Stimulated activated CD8-positive, alpha-beta memory T cell treated with anti-CD3 and anti-CD28 coated beads, Interleukin-4, amount 100 ng/mL, for 1 hour (primary cell): ENCODE measurements at places on chromosomes 4 and X.
A peak's percentile ranks its signal among the peaks of the same experiment; 100 is the strongest.

DNA sequence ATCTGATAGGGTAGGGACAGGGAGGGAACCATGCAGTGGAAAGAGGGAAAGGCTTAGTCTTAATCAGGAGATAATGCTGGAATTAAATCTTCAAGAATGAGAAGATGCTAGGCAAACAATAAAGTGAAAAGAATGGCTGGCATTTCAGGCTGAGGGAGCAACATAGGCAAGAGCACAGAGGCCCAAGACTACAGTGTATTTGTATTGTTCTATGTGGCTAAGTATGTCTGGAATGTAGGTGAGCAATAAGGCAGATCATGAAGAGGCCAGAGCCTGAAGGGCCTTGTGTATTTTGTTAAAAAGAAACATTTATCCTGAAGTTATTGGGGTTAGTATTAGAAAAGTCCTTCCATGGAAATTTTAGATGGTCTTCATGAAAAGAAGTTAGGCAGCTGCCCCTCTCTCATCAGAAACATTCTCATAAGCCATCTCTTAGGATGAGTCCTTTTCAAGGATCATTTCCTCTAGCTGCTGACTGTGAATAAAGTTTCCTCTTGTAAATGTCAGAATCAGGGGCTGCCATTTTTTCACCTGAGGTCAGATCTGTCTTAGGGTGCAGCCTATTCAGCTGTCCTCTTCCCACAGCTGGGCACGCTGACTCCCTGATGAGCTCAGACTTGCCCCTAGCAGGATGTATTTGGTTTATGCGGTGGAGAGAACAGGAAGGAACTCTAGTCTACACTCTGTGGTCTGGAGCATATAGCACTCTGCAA is 46.3 kb downstream of the ATP10D start:
- peak; percentile 24 for DNase-seq

DNA sequence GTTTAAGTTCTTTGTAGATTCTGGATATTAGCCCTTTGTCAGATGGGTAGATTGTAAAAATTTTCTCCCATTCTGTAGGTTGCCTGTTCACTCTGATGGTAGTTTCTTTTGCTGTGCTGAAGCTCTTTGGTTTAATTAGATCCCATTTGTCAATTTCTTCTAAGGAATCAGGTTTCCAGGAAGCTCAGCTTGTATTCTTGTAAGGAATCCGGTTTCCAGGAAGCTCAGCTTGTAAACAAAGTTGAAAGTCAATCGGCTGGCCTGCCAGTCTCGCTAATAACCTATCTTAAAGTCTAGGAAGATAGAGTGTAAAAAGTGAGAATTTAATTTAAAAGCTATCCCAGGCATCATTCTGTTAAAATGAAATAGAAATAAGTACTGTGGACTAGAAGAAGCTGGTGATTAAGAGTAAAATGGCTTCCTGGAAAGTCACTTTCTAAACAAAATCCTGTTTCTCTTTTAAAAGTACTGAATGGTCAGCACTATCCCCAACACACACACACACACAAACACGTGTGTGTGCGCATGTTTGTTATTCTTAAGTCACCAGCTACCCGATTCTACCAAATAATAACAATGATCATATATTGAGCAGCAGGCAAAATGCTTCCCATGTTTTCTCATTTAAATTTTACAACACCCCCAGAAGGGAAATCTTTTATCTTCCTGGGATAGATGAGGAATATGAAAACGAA is 171.7 kb downstream of the PAPSS1 start:
- no peak for DNase-seq

GRCh38 chr4:153782581-153782980 is 6.3 kb downstream of the SFRP2 start:
- no peak for DNase-seq

DNA sequence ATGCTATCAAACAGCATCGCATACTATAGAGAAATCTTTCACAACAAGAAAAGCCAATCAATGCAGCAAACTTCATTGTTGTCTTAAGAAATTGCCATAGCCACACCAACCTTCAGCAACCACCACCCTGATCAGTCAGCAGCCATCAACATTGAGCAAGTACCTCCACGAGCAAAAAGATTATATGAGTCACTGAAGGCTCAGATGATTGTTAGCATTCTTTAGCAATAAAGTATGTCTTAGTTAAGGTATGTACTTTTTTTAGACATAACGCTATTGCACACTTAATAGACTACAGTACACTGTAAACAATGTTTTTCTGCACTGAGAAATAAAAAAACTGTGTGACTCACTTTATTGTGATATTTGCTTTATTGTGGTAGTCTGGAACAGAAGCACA is 37.8 kb upstream of the FUNDC1 start:
- no peak for DNase-seq

DNA sequence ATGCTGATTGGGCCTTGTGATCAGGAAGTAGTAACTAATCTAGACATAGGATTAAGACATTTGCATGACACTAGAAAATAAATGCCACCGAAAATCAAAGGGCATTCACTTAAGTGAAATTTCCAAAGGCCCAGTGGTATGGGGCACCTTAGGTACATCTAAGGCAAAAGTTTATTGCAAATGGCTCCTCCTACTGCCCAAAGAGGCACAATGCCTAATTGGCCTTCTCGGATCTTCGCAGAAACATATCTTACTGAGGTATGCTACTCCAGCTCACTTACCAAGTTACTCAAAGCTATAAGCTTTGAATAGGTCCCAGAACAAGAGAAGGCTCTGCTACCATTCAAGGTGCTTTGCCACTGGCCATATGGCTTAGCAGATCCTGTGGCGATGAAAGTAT is 174.8 kb upstream of the CXCL13 start:
- no peak for DNase-seq

DNA sequence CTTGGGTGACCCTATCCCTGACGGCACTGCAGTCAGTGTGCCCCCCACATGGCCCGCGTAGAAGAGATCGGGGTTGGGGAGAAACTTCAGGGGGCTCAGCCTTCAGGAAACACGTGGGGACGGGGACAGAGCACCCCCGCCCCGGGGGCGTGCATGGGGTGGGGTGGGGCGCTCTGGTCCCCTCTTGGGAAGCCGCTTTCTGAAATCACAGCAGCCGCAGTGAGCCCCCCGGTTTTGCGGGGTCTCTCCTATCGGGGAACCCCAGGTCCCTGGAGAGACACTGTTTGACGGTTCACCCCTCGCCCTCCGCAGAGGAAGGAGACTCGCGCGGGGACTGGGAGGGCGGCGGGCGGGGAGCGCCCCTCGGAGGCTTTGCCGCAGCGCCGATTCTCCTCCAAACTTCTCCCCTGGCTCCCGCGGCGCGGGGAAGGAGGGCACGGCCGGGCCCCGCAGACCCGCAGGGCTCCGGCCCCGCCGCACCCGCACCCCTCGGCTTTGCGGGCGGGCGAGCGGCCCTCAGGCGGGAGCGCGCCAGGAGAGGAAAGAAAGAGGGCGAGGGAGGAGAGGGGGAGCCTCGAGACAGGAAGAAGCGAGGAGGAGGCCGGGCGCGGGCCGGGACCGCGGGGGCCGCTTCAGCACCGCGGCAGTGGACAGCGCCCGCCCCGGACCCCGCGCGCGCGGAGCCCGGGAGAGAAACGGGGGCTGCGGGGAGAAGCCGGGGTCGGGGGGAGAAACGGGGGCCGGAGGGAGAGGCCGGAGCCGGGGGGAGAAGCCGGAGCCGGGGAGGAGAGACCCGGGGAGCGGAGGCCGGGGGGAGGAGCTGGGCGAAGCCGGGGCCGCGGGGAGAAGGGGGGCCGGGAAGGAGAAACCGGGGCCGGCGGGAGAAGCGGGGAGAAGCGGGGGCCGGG is 612 bp downstream of the CPLX1 start:
- no peak for DNase-seq

GRCh38 chr4:178672512-178672911 is 1230.3 kb upstream of the AGA start:
- no peak for DNase-seq

- DNase-seq, result no peak
Observed at GRCh38 chr4:182827166-182827565, 90.0 kb downstream of the DCTD start.

GRCh38 chr4:145818011-145818410 is 120.6 kb downstream of the ZNF827 start:
- DNase-seq, result no peak

DNA sequence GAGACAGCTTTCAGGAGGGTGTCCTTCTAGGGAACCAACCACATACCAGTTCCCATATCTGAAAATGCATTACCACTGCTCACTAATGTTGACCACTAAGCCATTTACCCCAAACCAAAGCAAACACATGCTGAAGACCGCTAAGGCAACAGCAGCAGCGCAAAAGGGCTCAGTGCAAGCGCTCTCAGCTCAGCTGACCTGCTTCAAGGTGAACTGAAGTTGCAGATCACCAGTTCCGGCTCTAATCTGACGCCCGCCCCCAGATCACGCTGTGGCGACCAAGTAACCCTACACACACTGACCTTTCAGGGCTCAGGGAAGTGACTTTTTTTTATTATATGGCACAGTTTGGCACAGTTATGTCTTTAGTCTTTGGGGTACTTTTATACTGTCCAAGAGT is 5.8 kb downstream of the MECP2 start:
- DNase-seq, result no peak

- no peak for DNase-seq
Observed at GRCh38 chrX:139596068-139596467, 65.5 kb downstream of the F9 start.

- no peak for DNase-seq
Observed at GRCh38 chrX:38402118-38402517, 49.7 kb downstream of the OTC start.

GRCh38 chr4:73001885-73002284 is 67.6 kb downstream of the COX18 start:
- DNase-seq, result no peak

GRCh38 chr4:475962-476361 is 23.0 kb downstream of the ZNF721 start:
- no peak for DNase-seq

DNA sequence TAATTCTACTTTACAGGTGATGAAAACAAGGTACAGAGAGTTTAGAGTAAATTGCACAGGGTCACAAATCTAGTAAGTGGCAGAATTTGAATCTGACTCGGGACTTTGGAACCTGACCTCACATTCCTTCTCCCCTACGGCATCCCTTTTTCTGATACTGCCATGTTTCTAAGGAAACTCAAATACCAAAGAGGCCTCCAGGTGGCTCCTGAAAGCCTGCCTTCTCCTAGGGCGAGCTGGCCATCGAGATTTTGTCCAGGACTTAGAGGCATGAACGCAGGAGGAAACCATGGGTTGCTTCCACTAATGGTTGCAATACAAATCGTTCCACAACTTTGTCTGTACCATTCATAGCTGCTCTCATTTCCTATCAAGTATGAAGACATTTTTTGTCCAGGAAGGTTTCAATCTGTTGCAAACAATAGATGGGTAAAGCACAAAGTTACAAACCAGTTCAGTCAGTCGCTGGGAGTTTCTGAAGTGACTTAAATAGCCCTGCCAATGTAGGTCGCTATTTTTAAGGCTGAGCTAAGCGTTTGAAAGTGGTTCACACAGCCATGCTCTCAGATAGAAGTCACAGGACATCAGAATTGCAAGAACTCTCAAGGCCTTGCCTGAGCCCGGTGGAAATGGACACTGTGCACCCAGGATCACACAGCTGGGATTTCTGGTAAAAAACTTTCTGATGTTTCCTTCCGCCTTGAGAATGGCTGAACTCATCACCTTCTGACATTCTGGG is 296.6 kb upstream of the PRPS2 start:
- no peak for DNase-seq

GRCh38 chr4:4325321-4325720 is 35.3 kb downstream of the ZBTB49 start:
- no peak for DNase-seq

DNA sequence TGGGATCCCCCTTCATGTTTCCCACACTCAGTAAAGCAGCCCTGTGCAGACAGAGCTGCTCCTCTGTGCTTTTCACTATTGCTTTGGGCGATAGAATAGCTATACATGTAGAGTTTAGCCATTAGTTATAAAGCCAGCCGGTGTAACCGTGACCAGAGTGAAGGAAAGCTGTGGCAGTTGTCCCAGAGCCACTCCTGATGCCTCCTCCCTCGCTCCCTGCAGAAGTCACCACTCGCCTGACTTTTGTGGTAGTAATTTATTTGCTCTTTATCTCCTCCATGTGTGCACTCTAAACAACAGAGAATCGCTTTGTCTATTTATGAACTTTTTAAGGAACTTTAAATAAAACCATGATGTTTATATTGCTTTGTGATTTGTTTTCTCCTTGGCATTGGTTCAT is 41.8 kb upstream of the WWC2 start:
- DNase-seq, result no peak

DNA sequence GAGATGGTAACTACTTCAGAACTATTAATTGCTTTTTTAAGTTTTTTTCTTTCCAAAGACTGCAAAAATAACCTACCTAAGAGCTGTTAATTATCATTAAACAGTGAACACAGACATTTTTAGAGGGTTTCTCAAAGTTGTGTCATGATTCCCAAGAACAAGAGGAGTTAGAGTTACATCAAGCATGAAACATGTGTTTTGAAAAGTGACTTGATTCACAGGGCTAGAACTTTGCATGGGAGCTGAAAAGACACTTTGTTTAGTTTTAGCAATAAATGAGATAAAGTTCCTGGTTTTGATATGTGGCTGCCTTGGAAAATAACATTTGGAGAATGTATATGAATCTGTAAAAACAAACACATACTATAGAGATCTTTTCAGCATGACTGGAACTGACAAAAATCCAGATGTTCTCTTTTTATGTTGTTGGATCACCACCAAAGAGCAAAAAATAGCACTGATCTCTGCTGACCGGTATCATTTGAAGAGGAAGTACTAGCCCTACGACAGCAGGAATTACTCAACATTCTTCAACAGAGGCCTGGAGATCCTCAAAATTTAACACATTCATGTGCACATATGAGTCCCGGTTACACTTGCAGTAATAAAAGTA is 173.0 kb upstream of the PCDH18 start:
- no peak for DNase-seq

DNA sequence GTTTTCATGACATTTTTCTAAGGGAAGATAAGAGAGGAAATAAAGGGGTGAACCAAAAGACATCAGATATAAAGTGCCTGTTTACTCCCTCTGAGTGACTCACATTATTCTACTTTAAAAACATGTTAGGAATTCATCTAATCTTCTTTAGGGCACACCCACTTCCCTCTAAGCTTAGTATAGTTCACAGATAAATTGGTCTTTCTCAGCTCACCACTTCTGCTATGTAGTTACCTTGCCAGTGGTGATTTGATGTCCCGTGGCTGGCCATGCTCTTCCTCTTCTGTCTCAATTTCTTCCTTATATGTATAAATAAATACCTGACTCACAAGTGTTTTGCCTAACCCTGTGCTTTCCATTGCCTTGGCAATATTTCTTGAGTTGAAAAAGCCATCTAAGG is 96.8 kb downstream of the PDLIM5 start:
- no peak for DNase-seq

DNA sequence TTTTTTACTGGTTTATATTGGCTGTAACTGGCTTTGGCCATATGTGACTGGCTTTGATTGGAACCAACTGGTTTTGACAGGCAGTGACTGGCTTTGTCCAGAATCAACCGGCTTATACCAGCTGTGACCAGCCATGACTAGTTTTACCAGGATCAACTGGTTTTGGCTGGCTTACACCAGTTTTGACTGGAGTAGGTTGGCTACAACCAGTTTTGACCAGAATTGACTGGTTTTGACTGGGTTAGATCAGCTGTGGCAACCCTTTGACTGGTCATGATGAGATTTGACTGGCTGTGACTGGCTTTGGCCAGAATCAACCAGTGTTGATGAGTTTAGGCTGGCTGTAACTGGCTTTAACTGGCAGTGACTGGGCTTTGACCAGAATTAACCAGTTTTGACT is 169.2 kb upstream of the AMOT start:
- DNase-seq, result no peak
